ENCODE measurements at places on chromosomes 4 and X. TPM values are rescaled to one million over a fixed set of nuclear protein-coding genes. Genes with fewer than 3 reads are reported as not detected.

Gene ABLIM2
- 34.1 TPM for total RNA-seq

Gene ADGRG2
- total RNA-seq, result 7.1 TPM

Gene ARSD
- 33.0 TPM for total RNA-seq

Gene NAA11
- not detected for total RNA-seq

Gene ZNF141
- 18.8 TPM for total RNA-seq

Gene ZAR1
- total RNA-seq, result not detected

Gene FAM9C
- not detected for total RNA-seq

Gene BEX4
- total RNA-seq, result 17.0 TPM

Gene PPEF2
- not detected for total RNA-seq

Gene TLR2
- total RNA-seq, result 81.6 TPM

Gene CXCR3
- 0.22 TPM for total RNA-seq

Gene BBS7
- 10.8 TPM for total RNA-seq

All from mesenteric fat pad (tissue), 1 donor.